ENCODE measurements at places on chromosomes 3 and 15.

DNA sequence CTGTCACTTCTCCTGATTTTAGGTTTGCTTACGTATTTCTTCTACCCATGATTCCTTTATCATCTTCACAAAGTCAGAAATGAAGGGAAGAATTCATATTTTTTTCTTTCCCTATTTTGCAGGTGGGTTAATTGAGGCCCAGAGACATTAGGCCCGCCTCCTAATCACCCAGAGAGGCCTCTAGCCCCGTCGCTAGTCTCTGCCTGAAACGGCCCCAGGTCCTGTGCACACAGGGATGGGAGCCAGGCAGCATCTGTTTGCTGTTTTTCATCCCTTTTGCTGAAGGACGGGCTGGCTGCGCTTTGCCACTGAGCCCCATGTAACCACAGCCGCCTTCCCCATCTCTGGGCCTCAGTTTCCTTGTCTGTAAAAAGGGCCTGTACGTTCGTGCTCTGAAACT, 135.9 kb downstream of the FBLN2 start:
- DNase-seq: no peak

DNA sequence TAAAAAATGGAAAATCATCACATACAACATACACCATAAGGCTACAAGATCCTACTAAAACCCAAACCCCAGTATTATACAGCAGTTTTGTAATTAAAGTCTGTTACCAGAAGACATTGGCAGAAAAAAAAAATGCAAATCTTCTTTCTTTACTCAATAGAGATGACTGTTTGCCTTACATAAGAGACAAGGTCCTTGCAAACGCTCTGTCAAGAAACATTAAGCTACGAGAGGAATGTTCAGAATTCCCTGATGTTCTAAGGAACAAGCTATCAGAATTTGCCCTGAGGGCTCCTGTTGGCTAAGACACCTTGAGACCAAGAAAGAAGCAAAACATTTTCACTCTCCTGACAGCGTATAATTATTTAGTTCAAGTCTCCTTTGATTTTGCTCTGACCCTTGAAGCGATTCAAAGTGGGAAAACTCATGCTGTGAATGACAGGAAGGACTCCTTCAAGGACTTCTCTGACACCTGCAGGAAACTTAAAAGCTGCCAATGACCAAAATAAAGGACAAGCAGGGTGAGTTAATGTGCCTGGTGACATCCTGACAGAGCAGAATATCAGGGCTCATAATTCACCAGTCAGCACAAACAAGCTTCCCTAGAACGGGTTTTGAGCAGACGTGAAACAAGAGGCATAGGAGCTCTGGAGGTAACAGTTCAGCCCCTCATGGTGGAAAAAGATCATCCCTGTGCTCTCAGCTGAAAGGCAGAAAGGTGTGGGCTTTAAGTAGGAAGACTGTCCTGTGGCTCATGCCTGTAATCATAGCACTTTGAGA, 2.5 kb downstream of the SCAMP2 start:
- peak; percentile 34 for DNase-seq

- DNase-seq: no peak
Observed at GRCh38 chr3:188126276-188126675, 27.7 kb upstream of the LPP start.

DNA sequence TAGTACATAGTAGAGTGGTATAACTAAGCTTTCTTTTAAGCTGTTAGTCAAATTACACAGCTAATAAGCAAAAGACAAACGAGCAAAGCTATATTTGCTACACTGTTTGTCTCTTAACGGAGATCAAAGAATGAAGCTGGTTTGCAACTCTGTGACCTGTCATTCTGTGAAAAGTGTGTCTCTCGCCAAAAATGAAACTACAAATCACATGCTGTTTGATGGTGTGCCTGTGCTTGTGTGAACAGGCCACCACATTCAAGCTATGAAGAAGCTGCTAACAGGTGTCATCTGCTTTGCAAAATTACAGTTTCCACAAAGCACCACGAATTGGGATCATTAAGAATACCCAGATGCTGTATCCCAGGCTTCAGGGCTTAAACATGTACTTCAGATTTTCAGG, 667.8 kb upstream of the NAALADL2 start:
- no peak for DNase-seq

DNA sequence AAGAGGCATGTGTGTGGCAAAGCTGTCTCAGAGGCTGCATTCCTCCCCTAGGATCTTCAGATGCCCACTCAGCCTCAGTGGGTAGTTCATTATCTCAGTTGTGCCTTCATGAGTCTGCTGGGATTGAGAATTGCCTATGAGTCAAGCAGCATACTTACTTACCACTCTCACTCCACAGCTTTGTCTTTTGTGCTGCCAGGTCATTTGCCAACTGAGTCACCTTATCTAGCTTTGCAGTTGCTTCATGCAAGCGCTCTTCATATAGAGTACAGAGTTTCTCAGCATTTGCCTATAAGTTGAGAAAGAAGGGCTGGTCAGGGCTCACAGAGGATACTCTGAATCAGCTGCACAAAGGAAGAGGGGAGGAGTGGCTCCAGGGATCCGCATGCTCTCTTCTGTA, 89.5 kb downstream of the MYH15 start:
- DNase-seq: no peak

DNA sequence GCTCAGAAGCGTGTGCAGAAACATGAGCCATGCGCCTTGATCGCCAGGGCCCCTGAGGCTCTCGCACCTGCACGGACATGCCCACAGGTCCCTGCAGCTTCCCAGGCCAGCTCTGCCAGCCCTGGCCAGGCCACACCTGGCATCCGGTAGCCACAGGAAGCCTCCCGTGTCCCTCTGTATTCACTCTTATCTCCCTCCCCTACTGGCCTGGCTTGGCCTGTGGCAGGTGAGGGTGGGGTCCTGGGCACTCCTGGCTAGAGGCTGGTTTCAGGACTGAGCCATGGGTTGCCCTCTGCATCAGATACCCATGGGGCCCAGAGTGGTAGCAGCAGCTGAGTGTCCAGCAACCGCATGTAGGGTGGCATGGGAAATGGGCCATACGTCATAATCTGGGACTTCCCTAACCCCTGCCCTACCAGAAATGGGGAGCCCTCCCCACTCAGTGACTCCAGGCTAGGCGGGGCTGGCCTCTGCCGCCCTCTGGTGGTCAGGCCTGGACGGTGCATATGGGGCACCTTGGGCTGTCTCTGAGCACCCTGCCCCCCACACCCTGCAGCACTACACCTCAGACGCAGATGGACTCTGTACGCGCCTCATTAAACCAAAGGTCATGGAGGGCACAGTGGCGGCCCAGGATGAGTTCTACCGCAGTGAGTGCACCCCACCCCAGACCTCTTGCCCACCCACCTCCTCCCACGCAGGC, 12.6 kb upstream of the LMAN1L start:
- DNase-seq: peak; percentile 94
